ENCODE measurements at places on chromosomes 1 and 21.

- DNase-seq, result no peak
Measured at GRCh38 chr1:184116287-184116686, 64.8 kb downstream of the TSEN15 start.

DNA sequence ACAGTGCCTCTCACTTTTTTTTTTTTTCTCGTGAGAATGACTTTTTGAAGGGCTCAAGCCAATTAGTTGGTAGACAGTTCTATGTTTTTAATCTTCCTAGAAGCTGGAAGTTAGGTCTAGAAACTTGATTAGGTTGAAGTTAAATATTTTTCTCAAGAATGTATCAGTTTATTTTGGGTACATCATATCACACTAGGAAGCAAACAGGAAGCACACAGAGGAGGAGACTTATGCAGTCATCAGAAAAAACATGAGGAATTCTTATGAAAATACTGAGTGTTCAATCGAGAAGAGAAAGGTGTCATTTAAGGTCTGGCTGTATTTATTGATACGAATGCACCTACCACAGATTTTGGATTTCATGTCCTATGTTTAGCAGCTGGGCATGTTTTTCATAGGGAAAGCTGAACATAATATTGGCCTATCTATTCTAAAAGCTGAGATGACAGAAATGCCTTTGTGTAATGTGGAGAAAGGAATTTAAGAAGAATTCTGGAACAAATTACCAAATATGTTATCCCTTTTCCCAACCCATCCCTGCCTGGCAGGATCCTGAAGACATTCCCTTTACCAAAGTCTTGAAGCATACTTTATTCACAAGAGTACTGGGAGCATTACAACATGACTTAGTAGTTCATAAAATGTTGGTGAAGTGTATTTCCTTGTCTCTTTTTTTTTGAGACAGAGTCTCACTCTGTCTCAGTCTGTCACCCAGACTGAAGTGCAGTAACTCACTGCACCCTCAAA lies 17.5 kb upstream of the ZFP69B start:
- no peak for DNase-seq

DNA sequence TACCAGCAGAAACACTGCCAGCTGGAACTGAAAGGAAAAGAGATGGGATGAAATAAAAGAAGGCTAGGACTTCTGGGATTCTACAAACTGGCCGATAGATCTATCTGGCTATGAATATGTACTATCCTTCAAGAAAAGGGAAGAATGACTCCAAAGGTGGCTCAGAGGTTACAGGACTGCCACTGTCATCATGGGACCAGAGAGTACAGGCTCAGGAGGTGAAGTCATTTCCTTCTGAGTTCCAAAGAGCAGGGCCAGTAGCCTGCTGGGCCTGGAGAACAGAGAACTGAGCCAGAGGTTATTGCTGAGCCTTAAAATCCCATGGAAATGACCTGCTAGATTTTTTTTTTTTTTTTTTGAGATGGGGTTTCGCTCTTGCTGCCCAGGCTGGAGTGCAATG lies 27.6 kb downstream of the ZNF496 start:
- DNase-seq, result no peak

DNA sequence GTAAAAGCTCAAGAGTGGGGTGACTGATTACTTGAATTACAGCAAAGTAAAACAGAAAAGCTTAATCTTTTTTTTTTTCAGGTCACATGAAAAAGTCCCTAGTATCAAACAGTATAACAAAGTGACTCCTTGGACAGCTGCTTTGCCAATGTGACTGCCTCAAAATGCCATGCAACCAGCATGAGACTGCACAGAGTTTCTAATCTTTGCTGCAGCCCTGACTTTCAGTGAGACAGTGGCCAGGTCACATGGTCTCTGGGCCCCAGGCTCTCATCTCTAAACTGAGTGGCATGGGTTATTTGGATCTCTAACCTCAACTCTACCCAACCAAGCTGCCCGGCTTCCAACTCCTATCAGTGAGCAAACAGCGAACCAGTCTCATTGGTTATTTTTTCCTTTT lies 169.0 kb downstream of the VAV3 start:
- DNase-seq, result no peak

DNA sequence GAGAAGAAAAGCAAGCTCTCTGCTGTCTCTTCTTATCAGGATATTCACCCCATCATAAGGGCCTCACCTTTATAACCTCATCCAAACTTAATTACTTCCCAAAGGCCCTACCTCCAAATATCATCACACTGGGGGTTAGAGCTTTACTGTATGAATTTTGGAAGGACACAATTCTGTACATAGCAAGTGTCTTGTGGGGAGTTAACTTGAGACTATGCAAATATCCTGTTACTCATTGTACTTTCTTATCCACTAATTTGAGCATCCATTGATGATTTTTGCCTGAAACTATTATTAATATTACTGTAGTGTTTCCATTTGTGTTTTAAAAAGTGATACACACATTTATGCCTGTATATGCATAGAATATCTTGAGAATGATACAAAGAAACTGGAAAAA lies 129.1 kb upstream of the IVNS1ABP start:
- DNase-seq, result no peak

GRCh38 chr1:199667089-199667488 lies 360.4 kb upstream of the NR5A2 start:
- no peak for DNase-seq

DNA sequence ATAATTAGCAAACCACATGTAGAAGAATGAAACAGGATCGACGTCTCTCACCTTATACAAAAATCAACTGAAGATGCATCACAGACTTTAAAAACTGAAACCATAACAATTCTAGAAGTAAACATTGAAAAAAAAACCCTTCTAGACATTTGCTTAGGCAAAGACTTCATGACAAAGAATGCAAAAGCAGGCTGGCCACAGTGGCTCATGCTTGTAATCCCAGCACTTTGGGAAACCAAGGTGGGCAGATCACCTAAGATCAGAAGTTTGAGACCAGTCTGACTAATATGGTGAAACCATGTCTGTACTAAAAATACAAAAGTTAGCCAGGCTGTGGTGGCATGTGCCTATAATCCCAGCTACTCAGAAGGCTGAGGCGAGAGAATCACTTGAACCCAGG lies 1351.7 kb downstream of the MRPL39 start:
- no peak for DNase-seq

DNA sequence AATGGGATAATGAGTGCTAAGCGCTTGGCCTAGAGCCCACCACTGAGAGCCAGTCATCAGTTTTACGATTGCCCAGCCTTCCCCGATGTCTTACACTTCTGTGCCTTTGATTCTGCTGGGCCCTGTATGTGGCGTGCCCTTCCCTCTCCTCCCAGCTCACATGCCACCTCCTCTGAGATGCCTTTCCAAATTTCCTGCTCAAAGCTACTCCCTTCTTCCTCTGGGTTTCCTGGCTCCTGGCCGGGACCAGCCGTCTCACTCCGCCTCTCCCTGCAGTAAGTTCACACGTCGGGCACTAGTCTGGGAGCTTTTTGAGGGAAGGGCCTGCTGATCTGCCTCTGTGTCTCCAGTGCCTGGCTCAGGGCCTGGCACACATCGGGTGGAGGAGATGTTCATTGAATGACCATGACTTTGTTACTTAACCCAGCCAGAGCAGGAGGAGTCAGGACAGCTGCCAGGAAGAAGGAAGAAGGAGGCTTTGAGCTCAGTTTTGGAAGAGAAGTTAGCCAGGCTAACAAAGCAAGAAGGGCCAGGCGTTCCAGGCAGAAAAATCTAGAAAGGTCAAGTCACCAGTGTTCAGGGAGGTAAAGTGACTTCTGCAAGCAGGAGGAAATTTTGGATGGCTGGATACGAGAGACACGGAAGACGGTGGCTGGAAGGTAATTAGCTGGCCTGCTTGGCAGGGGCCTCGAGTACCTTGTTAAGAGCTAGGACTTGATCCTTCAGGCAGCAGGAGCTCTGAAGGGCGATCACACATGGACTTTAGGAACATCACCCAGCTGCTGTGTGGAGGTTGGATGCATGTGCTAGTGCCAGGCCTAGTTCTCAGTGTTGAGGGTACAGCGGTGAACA lies 63.6 kb downstream of the EPHB2 start:
- DNase-seq, result no peak

DNA sequence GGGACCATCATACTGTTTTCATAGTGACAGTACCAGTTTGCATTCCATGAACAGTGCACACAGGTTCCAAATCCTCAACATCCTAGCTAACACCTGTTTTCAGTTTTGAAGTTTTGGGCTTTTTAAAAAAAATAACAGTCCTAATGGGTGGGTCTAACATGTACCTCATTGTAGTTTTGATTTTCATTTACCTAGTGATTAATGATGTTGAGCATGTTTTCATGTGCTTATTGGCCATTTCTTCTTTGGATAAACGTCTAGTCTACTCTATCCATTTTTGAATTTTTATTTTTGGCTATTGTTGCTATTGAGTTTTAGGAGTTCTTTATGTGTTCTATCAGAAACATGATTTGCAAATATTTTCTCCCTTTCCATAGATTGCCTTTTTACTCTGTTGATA lies 3.4 kb downstream of the GBP6 start:
- DNase-seq, result no peak

- no peak for DNase-seq
Measured at GRCh38 chr1:203772836-203773235, 7.9 kb downstream of the LAX1 start.

GRCh38 chr21:37429356-37429755 lies 62.8 kb downstream of the DYRK1A start:
- no peak for DNase-seq

DNA sequence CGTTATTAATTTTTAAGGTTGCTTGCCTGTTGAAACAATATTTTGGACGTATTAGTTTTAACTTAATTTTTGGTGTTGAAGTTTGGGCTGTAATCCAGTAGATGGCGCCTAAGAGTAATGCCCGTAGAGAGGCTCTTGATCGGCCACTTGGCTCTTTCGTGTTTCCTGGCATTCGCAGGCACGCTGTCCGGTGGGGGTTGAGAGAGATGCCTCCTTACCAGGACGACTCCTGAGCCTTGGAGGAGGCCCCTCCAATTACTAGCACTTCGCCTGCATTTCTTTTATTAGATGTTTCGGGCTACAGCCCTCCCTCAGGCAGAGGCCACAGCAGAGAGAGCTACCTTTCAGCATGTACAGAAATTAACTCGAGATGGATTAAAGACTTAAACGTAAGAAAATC lies 12.0 kb downstream of the OR2M4 start:
- peak; percentile 43 for DNase-seq

DNA sequence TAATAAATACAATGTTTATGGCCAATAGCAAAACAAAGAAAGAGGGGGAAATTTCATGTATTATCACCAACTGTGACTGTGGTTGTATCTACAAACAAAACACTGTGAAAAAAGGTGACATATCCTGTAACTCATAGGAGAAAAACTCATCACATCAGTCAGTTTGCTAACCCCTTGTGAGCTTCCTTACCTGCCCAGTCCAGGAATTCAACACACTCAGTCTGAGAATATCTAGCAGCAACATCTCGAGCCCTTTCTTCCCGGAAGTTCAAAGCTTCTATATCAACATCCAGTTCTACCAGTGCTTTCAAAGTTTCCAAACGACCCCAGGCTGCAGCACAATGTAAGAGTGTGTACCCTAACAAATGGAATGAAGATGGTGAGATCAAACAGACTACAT lies 11.5 kb downstream of the TEX50 start:
- no peak for DNase-seq

DNA sequence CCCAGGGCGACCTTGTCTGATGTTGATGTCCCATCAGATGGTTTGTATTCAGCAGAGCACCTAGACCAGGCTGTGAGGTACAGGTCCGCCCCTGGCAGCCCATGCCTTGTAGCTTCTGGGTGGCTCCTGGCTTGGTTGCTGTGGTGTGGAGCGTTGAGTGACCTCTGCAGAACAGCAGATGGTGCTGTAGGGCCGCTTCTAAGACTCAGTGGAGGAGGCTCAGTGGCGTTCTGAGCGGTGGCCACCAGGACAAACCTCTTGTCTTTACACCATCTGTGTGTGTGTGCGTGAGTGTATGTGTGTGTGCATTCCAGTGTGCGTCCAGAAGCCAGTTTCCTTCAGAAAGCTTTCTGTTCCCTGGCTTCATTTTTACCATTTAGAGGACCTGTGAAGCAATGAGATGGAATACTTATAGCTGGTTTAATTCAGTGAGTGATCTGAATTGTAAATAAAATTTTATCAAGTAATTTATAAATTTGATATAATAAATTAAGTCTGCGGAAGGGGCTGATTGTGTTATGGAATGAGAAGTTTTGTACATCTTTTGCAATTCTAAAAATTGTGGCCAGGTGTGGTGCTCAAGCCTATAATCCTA lies 66.1 kb downstream of the ADARB1 start:
- DNase-seq, result peak; percentile 88

- DNase-seq, result no peak
Measured at GRCh38 chr1:222759451-222760035, 22.5 kb downstream of the FAM177B start.

DNA sequence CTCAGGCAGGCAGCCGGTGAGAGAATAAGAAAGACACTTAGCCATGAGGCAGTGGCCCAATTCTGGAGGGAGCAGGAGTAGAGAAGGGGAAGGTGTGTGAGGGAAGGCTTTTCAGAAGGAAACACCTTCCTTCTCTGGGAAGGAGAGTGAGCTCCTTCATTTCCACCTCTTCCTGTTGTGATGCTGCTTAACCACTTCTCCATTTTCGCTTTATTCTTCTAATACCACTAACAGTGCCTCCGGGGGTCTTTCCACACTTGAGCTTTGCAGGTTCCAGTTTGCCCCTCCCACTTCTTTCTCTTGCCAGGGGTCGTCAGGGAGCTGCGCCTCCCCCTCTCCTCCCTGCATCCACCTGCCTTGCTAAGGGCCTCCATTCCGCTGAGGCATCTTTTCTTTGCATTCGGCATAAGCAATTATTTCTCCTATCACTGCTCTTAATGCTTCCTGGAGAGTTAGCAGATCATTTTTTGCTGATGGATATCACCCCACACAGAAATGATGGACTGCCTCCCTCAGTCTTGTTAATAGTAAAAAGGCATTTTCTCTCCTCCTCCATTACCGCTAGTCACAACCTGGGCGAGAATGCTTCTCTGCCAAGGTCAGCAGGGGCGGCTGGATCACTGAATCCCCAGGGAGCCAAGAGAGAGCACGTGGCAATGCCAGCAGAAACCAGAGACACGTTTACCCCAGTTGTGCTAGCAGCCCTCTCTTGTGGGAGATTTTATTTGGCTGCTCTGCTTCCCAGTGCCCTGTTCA lies 74.8 kb downstream of the ELAVL4 start:
- no peak for DNase-seq

DNA sequence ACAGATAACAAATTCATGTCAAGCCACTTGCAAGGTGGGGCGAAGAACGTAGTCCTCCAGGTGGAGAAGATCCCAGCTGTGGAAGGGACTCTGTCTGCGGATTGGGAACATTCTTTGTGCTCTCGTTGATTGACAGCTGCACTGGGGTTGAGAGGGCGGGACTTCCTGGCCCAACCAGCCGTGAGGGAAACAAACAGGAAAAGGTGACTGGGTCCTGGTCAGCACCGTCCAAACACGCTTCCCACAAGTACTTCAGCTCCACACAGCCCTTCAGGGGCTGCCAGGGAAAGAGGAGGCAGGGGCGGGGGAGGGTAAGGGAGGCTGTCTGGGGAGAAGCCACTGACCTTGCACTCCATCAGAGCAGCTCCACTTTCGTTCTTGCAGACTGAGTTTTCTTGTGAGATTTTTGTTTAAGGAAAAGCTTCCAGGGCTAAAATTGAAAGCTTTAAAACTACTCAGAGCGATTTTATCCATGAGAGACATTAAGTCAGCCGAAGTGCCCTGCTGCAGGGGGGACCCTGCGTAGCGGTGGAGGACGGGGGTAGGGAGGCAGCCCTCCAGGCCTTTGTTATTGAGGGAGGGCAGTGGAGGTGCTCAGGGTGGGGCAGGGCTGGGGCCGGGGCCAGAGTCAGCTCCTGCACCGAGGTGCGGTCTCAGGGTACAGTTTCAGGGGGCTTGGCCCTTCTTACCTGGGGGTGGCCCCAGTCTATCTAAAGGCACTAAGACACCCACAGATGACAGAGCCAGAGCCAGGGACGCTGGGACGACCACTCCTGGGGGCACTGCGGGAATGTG lies 21.6 kb upstream of the STUM start:
- peak; percentile 77 for DNase-seq

Data from HEK293T (cell line).